Muscle of leg (tissue), 16 donors: ENCODE measurements at places on chromosomes 5 and 9. TPM values are rescaled to one million over a fixed set of nuclear protein-coding genes. Genes with fewer than 3 reads are reported as not detected.

DNA sequence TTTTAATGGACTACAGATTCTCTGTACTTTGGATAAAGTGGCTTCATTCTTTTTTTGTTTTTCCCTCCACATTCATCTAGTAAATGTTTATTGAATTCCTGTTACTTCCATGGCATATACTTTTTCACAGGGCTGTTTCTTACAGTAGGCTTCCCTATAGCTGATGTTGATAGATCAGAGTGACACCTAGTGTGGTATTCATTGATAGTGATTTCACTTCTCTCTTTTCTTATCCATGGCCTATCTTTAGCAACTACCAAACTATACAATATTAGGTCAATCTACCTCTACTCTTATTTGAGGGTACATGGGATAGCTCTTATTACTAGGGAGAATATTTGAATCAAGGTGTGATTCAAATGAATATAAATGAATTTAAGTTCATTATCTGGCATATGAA is 35.8 kb downstream of the FSD1L start:
- no peak for DNase-seq

DNA sequence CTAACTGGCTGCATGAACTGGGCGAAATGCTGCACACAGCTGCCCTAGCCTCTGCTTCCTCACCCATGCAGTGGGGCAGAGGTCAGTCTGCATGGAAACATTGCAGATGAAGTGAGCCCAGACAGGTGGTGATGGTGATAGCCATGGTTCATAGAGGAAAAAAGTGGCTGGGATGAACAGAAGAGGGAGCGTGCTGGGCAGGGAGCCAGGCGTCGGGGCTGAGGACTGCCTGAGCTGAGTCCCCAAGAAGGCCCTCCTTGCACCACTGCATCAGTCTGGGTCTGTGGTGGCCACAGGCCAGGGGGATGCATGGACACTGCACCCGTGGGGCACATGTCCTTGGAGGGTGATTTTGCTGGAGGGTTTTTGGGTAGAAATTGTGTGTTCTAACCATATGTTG is 80.5 kb downstream of the AMBP start:
- DNase-seq: no peak

The SPINK6 gene
- not detected for total RNA-seq

- no peak for DNase-seq
Measured at GRCh38 chr5:32785611-32786254, 74.6 kb downstream of the NPR3 start.

GRCh38 chr9:112887381-112887780 is 3.3 kb downstream of the SLC46A2 start:
- DNase-seq: no peak

- peak; percentile 77 for DNase-seq
Measured at GRCh38 chr5:93620487-93621326, 37.7 kb downstream of the NR2F1 start.

The CDC20B gene
- total RNA-seq: not detected

- DNase-seq: peak; percentile 85
Measured at GRCh38 chr5:132190161-132190817, 37.4 kb downstream of the P4HA2 start.

The PCDHB8 gene
- 0.80 TPM for total RNA-seq

DNA sequence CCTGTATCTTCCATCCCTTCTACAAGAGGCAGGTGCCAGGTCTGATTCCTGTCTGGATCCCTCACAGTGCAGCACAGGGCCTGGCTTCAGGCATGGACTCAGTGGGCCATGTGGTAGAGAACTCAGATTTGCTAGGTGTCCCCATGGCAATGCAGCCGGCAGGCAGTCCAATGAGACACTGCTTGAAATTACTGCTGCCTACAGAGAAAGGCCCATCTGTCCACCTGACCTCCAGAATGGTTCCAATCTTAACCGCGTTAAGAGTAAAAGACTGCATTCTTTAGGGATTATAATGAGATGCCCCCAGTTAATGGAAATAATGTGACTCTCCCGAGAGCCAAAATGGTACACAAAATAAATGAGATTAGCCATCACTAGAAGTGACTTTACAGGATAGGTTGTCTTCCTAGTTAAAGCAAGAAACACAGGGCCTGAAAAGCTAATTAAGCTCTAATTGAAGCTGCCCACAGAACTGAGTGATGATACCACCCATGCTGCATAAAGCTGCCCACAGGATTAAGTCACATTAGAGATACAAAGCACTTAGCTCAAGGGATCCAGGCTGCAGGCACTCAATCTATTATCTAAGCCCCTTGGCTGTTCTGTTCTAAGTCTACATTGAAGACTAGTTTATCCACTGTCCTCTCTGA is 11.4 kb downstream of the FAM193B start:
- no peak for DNase-seq

The PCDHB9 gene
- total RNA-seq: 1.3 TPM

GRCh38 chr9:125433461-125434011 is 171.9 kb downstream of the GAPVD1 start:
- peak; percentile 83 for DNase-seq

GRCh38 chr9:36136272-36136893 is at the start of gene GLIPR2:
GLIPR2 (plus strand) TSS chr9:36136733; CDS start chr9:36136779, 46 bp downstream.
- peak; percentile 91 for DNase-seq

The PCSK5 gene
- total RNA-seq: 15.8 TPM

The TMEM252 gene
- total RNA-seq: 0.09 TPM

- DNase-seq: no peak
Measured at GRCh38 chr5:98443881-98444280, 329.6 kb upstream of the RGMB start.

DNA sequence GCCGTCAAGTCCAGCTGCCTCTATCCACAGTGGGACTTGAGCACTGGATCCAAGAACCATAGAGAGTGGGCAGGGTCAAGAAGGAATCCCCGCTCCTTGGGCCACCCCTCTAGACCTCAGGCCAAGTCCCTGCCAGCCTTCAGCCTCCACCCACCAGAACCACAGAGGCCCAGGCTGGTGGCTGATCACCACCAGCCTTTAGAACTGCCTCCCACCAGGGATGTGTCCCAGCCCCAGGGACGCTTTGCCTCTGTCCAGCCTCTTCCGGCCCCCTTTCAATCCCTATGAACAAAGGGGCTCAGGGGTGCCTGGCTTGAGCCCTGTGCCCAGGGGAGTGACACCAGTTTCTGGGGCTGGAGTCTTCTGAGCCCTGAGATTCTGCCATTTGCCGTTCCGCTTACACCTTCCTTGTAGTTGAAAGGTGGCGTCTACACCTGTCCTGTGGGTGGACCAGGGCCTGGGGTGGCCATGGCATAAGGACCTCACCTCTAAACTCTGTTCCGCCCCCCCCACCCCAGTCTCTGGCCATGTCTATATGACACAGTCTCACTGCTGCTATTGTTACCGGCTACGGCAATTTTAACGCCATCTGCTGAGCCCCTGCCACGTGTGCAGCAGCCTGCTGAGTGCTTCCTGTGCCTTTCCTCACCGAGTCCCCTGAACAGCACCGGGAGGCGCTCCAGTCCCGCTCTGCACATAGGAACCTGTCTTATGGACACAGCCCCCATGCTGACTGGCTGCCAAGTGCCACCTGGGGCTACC is 35.7 kb upstream of the ORM1 start:
- peak; percentile 48 for DNase-seq

DNA sequence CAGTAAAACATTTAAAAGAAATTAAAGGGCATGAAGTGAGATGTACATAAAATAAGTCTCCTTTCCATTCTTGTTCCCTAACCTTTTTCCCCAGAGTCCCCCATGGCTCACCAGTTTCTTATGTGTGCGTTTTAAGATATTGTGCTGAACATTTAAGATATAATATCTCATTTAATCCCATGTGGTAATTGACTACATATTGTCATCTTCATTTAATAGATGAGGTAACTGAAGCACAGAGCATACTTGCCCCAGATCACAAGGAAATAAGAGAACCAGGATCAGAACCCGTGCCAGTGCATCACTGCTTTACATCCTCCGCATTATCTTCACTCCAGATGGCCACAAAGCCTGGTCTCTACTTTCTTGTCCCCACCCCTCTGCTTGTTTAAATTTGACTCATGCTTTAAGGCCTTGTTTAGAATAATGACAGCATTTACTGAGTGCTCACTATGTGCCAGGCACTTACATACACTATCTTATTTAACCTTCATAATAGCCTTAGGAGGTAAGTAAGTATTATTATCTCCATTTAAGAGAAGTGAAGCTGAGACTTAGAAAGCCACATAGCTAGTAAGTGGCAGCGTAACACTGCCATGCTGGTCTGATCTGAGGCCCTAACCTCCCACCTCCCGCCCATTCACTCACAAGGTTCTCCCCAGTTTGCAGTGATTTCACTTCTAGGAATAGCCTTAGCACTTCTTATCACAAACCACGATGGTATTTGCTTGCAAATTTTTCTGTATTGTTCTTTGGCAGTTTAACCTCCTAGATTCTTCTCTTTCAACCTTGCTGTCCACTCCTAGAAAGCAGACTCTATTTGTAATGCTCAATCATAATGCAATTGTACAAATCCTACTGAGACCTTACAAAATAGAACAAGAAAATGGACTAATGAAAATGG is 78.4 kb upstream of the IL6ST start:
- no peak for DNase-seq
